Activated CD4-positive, alpha-beta T cell treated with anti-CD3 and anti-CD28 coated beads for 1 hour (primary cell): ENCODE measurements at places on chromosomes 7 and 10.

DNA sequence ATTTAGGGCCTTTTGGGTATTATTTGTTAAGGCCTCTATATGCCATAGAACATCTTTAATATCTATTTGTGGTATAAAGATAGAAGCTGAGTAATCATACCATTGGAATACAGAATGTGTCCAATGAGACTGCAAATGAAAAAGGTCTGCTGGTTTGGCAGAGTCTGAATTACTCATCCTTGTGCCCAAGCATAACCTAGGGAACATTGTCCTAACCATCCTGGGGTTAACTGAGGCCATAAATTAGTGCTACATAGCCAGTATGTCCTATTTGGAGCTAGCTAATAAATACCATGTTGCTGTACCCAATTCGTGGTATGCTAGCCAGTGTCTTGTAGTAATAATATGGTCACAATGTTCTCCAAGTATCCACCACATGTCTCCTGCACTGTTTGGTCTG, 117.1 kb downstream of the ANKRD26 start:
- DNase-seq, result no peak

DNA sequence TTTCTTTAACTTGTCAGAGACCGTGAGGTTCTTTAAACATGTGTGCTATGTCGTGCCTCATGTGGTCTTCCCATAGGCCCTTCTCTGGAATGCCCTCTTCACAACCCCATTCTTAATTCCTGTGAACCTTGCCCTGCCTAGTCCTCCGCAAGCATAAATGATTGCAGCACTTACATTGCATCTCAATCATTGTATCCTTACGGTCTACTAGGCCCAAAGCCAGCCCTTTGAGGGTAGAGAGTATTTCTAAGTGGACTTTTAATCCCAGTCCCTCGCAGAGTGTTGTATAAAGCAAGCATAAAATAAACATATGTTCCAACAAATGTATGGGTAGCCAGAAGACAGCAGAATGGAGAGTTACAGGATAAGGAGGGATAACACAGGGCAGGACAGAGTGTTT, 92.1 kb upstream of the FAM133B start:
- DNase-seq, result no peak

DNA sequence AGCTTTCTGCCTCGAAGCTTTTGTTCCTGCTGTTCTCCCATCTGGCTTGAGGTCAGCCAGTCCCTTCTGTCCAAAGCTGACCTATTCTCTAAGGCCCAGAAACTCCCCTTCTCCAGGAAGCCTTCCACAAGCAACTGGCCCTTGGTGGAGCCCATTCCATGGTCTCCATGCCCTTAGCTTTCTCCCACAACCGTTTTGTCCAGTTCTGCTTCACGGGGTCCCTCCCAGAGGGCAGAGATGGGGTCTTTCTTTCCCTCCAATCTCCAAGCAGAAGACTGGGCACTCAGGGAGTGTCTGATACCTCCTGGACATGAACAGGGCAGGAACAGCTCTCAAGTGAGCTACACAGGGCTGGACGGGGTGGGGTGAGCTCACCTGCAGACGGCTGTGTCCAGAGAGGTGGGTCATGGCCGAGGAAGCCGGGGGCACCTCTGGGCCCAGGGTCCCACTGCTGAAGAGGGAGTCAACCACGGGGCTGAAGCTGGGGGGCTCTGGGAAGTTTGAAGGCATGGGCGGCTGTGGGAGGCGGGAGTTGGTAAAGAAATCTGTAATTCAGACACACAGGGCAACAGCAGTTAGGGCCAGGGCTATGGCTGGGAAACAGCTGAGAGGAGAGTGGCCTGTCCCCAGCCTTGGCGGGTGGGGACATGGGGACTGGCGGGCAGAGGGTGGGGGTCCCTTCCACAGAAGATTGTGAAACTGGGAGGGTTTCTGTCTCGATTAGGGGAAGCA, 20.9 kb upstream of the TBL2 start:
- DNase-seq, result no peak

DNA sequence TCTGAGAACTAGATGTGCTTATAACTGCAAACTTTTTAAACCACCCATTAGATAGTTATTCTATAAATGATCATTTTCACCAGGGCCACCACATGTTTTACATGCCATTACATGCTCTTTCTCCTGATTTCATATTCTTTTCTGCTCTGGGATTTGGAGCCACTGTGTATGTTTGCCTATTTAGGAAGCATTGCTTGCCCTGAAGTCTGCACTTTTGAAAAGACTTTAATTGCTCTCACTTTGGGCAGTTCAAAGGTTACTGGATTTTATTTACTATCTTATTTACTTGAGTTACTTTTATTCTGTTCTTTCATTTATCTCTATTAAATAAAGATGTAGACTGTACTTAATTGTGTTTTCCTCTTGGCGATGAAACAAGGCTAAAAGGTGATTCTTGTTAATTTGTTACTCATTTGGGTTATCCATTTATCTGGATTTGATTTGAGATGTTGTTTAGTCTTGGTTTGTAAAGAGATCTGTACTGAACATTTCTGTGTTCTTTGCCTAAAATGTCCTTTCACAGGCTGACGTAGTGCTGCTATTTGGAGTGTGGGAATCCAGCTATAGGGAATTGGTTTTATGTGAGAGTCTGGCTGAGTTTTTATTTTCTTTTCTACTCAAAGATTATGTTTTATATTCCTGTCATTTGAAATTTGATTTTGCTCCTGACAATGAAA, 88.8 kb downstream of the SUGCT start:
- DNase-seq, result no peak

GRCh38 chr10:29926693-29927048, 132.7 kb downstream of the JCAD start:
- no peak for DNase-seq

DNA sequence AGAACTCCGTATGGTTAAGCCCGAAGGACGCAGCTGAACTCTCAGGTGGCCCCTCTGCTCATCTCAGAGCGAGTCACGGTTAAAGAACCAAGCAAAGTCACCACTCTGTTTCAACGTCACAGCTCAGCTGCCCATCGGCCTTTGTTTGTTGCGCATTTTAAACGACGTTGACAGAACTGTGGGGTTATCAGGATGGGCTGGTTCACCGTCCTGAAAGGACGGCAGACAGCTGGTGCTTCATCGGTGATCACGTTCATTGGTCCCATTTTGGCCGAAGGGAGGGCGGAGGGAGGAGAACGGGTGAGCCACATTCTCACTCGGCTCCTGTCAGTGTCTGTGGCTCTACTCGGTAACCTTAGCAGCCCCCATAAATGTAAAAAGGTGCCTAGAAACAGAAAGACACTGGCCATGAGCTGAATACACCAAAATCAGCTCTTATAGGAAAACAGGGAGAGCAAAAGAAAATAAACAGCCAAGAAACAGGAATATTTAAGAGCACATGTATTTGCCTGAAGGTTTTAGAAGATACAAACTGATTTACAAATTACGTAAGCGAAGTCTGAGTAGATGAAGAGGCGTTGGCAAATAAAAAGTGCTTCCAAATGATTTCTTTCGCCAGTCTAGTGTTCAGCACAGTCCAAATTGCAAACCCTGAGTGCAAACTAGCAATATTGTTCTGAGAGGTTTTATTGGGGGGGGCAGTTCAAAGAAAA, 8.4 kb downstream of the PRKAG2 start:
- no peak for DNase-seq

- DNase-seq, result no peak
These were observed 248.4 kb upstream of the HGF start for GRCh38 chr7:82018226-82018625.

DNA sequence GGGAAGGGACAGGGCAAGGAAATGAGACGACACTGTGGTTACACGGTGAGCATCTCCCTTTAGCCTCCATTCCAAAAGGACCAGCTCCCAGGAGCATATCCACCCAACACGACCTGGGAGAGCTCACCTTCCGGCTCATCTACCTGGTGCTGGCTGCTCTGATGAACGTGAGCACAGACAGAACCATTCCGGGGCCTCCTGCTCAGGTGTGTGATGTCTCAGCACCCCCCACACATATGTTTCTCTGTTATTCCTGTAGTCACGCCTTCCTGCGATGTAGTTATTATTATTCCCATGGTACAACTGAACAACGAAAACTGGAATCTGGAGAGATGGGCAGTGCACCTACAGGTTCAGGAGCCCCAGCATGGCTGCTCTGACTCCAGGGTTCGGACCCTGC, 20.5 kb upstream of the GPR26 start:
- DNase-seq, result no peak

- DNase-seq, result no peak
These were observed 253.2 kb upstream of the C7orf33 start for GRCh38 chr7:148337246-148337965.

DNA sequence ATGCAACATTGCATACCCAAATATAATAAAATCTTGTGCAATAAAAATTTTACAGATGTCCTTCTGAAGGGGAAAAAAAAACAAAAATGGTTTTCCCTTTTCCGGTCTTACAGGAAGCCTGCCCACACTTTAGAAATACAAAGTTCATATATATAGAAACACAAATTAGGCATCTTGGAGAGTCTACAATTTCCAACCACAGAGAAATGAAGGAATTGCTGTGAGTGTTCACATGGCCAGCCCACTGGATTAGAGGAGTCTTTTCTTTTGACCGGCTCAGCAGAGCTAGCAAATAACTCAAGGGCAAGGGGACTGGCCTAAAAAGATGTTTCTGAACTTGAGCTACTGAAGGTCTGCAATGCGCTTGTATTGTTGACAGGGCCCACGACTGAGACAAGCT, 92.4 kb downstream of the GLI3 start:
- no peak for DNase-seq

GRCh38 chr7:144404946-144405345, 1.5 kb upstream of the NOBOX start:
- no peak for DNase-seq

DNA sequence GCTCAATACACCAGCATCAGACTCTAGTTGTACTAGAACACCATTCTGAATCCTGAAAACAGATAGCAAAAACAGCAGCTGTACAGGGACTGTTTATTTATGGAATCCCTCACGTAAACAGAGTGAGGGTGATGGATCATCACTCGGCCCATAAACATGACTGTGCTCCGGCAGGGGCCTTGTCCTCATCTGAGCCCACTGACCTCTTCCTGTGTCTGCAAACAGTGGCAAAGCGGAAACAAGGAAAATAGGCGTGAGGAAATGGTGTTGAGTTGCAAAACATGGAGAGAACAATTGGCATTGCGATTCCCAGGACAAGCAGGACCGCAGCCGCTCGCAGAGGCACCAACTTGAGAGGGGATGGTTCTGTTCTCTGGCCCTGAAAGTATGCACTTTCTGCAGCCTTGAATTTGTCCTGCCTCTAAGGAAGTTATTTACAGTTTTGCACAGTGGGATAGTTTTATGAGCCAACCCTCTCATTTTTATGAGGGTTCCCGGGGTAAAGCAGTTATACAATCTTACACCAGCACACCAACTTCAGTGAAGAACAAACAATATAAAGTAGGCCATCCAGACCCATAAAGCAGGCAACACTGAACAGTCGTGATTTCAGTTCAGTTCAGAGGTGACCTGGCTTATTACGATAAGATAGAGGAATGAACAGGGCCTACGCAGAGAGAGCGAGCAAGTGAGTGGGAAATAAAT, 248.0 kb upstream of the FZD8 start:
- no peak for DNase-seq

- DNase-seq, result no peak
These were observed 16.0 kb downstream of the IL2RA start for GRCh38 chr10:6045878-6046772.
